Heart right ventricle (tissue), 16 donors: ENCODE measurements at places on chromosomes 13 and 19. TPM values are rescaled to one million over a fixed set of nuclear protein-coding genes. Genes with fewer than 3 reads are reported as not detected.

The ZNF560 gene
- total RNA-seq, result 0.09 TPM

The PRSS57 gene
- total RNA-seq, result not detected

The TEX101 gene
- total RNA-seq, result not detected

The TEKTIP1 gene
- 1.3 TPM for total RNA-seq

The SIGLEC12 gene
- not detected for total RNA-seq

The KASH5 gene
- total RNA-seq, result not detected

The FXYD7 gene
- not detected for total RNA-seq

The CCDC106 gene
- total RNA-seq, result 13.1 TPM

The ZNF728 gene
- 4.4 TPM for total RNA-seq

The C19orf33 gene
- 3.6 TPM for total RNA-seq

- H3K36me3 ChIP-seq, result no peaks in the 10 kb centered on the region
- H3K27ac ChIP-seq, result no peak overlapping the region
- H3K4me3 ChIP-seq, result no peak overlapping the region
- H3K27me3 ChIP-seq, result no peaks in the 10 kb centered on the region
- no peak for DNase-seq
- H3K4me1 ChIP-seq, result peaks cover 9% of the 10 kb centered on the region
These were observed 3.9 kb downstream of the DAND5 start for GRCh38 chr19:12973236-12973635.

GRCh38 chr13:91241221-91241933 lies 106.1 kb upstream of the MIR17HG start:
- H3K27me3 ChIP-seq, result no peaks in the 10 kb centered on the region
- no peak for DNase-seq
- no peaks in the 10 kb centered on the region for H3K4me1 ChIP-seq

DNA sequence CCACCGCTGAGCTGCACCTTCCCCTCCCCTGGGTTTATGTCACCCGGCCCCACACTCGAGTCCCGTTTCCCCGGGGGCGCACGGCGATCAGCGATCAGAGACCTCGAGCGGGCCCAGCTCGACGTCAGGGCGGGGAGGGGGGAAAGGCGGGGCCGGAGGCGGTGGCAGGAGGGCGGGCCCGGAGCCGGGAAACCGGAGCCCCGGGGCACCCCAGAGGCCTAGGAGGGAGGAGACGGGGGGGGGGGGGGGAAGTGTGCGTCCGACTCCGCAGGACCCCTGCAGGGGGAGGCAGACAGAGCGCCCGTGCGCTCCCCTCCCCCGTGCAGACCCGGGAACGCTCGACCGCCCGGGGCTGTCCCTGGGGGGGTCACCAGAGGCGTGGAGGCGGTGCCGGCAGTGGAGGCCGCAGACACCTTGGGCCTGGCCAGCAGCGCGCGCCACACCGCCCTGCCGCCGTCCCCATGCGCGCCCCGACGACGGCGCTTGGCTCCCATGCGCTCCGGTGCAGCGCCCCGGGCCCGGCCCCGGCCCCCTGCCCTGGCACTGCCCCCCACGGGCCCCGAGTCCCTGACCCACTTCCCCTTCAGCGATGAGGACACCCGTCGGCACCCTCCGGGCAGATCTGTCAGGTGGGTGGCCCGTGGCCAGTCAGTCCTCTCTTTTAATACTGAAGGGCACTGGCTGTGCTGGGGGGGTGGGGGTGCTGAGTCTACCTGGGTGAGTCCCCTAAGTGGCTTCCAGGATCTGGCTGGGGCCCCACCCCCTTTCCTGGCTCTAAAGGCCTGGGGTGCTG lies 11.8 kb downstream of the PDE4A start:
- peak overlapping the region; percentile 88 for H3K27ac ChIP-seq
- peak; percentile 77 for DNase-seq
- H3K27me3 ChIP-seq, result no peaks in the 10 kb centered on the region
- peaks cover 12% of the 10 kb centered on the region for H3K4me1 ChIP-seq
- no peaks in the 10 kb centered on the region for H3K36me3 ChIP-seq

DNA sequence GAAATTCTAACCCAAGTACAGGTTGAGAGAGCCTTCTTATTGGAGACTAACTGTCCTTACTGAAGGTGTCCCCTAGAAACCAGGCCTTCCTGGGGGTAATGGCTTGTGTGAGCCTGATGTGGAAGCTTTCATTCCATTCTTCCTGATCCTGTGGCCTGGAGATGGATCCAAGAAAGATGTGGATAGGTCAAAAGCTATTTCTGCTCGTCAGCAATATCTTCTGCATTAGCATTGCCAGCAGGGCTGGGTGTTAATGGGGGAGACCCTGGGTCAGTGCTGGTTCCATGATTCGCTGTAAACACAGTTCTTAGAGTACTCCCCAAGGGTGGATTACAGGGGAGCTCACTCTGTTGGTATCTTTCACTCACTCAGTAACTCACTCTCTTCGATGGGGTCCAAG lies 42.9 kb downstream of the CBY2 start:
- H3K36me3 ChIP-seq, result no peaks in the 10 kb centered on the region
- no peak for DNase-seq
- H3K27ac ChIP-seq, result no peak overlapping the region
- H3K4me1 ChIP-seq, result no peaks in the 10 kb centered on the region
- no peaks in the 10 kb centered on the region for H3K27me3 ChIP-seq

DNA sequence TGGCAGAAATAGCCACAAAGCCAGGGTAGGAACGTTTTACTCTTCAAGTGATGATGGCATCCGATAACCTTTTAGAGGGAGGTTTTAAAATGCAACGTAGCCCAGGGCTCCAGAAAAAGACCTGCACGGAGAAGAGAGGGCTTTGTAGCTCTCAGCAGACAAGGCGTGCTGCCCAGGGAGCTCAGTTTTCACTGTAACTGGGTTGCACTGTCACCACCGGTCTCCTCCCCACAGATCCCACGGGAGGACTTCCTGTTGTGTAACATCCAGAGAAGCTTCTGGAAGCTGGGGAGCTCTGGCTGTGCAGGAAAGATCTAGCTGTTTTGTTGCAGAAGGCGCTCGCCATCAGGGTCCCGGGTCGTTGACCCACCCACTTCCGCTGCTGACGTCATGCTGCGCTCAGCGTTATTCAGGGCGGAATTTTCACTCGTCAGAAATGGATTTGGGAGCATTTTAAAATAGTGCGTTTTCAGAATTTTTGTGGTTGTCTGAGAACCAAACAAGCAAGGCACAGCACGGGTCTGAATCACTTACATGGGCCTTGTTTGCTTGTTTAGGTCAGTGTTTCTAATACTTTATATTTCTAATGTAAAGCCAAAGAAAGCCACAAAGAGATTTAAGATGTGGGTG lies 50.8 kb downstream of the ATP11A start:
- H3K27me3 ChIP-seq, result no peaks in the 10 kb centered on the region
- H3K27ac ChIP-seq, result peak overlapping the region; percentile 54
- no peaks in the 10 kb centered on the region for H3K36me3 ChIP-seq
- H3K4me3 ChIP-seq, result peak overlapping the region; percentile 10

GRCh38 chr13:113917096-113917495 lies 53.2 kb upstream of the GAS6 start:
- H3K27me3 ChIP-seq, result peaks cover 38% of the 10 kb centered on the region
- no peak overlapping the region for H3K4me3 ChIP-seq
- H3K36me3 ChIP-seq, result no peaks in the 10 kb centered on the region
- H3K27ac ChIP-seq, result no peak overlapping the region
- no peaks in the 10 kb centered on the region for H3K4me1 ChIP-seq
- DNase-seq, result no peak

DNA sequence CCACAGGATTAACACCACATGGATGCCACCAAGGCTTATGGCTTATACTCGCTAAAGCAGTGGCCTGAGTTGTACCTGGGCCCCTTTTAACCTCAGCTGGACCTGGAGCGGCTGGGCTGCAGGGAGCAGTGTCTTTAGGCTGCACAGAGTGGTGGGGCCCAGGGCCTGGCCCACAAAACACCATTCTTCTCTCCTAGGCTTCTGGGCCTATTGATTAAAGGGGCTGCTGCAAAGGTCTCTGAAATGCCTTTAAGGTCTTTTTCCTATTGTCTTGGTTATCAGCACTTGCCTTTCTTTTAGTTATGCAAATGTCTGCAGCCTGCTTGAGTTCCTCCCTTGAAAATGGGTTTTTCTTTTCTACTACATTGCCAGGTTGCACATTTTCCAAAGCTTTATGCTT lies 973.9 kb upstream of the PRR20A start:
- DNase-seq, result no peak
- H3K36me3 ChIP-seq, result no peaks in the 10 kb centered on the region
- no peaks in the 10 kb centered on the region for H3K4me1 ChIP-seq
- no peak overlapping the region for H3K27ac ChIP-seq

- no peak overlapping the region for H3K4me3 ChIP-seq
- no peak for DNase-seq
- no peaks in the 10 kb centered on the region for H3K36me3 ChIP-seq
- no peaks in the 10 kb centered on the region for H3K27me3 ChIP-seq
These were observed 1184.0 kb downstream of the UQCRFS1 start for GRCh38 chr19:28028881-28029444.

DNA sequence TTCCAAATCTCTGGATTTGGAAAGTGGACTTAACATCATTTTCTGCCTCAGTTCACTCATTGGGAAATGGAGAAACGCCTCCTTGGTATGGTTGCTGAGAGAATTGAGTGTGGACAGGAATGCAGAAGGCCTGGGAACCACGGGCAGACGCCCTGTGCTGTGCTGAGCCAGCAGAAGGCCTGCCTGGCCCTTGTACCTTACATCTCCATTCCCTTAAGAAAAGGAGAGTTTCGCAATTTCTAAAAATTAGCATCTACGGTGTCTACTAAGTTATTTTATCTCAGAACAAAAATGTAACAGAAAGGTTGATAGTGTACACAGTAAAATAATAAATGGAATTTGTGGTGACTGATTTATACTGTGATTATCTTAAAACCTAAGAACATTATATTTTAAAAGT lies 78.7 kb downstream of the IPO5 start:
- no peak overlapping the region for H3K4me3 ChIP-seq
- no peaks in the 10 kb centered on the region for H3K27me3 ChIP-seq
- H3K4me1 ChIP-seq, result no peaks in the 10 kb centered on the region
- DNase-seq, result no peak
- no peak overlapping the region for H3K27ac ChIP-seq
- no peaks in the 10 kb centered on the region for H3K36me3 ChIP-seq

GRCh38 chr19:39067104-39067503 lies 17.1 kb upstream of the ACP7 start:
- no peak overlapping the region for H3K27ac ChIP-seq
- H3K27me3 ChIP-seq, result no peaks in the 10 kb centered on the region
- no peak for DNase-seq
- H3K4me3 ChIP-seq, result no peak overlapping the region
- no peaks in the 10 kb centered on the region for H3K4me1 ChIP-seq

GRCh38 chr13:106246242-106246641 lies 289.2 kb downstream of the EFNB2 start:
- H3K27me3 ChIP-seq, result no peaks in the 10 kb centered on the region
- no peaks in the 10 kb centered on the region for H3K4me1 ChIP-seq
- no peak overlapping the region for H3K4me3 ChIP-seq
- no peak for DNase-seq
- no peaks in the 10 kb centered on the region for H3K36me3 ChIP-seq

GRCh38 chr19:48218997-48219396 lies 36.7 kb downstream of the CARD8 start:
- no peak overlapping the region for H3K4me3 ChIP-seq
- no peak for DNase-seq
- no peaks in the 10 kb centered on the region for H3K4me1 ChIP-seq
- H3K27me3 ChIP-seq, result no peaks in the 10 kb centered on the region

- peak overlapping the region; percentile 79 for H3K27ac ChIP-seq
- no peaks in the 10 kb centered on the region for H3K27me3 ChIP-seq
- no peaks in the 10 kb centered on the region for H3K36me3 ChIP-seq
- H3K4me1 ChIP-seq, result peaks cover 56% of the 10 kb centered on the region
- peak; percentile 85 for DNase-seq
These were observed 38.7 kb downstream of the NFIX start for GRCh38 chr19:13033819-13034611.

DNA sequence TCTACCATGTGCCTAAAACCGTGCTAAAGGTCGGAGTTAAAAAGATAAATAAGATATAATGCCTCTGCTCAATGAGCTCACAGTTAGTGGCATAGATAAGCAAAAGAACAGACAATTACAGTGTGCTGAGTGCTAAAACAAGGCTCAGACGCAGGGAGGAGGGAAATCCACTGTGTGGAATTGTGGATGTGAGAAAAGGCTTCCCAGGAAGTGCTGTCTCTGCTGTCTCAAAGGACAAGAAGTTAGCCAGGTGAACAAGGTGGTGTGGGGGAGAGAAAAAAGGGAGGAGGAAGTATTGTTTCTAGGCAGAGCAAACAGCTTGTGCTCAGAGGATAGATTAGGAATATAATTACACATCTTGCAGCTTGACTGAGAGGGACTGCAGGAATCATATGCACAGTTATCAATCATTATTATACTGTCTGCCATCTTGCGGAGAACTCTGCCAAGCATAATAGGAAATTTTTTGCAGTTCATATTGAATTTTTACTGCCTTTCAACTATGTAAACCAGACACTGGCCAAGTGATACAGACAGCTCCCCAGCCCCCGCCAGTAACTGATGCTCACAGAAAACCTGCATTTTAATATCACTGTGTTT lies 9.3 kb downstream of the C13orf42 start:
- H3K4me1 ChIP-seq, result no peaks in the 10 kb centered on the region
- peaks cover 22% of the 10 kb centered on the region for H3K27me3 ChIP-seq
- no peak overlapping the region for H3K27ac ChIP-seq
- DNase-seq, result no peak

- H3K4me1 ChIP-seq, result peaks cover 72% of the 10 kb centered on the region
- no peaks in the 10 kb centered on the region for H3K27me3 ChIP-seq
- H3K4me3 ChIP-seq, result peak overlapping the region; percentile 93
- H3K27ac ChIP-seq, result peak overlapping the region; percentile 90
- DNase-seq, result no peak
These were observed 1.4 kb downstream of the RNF126 start for GRCh38 chr19:661427-662196.

- no peak overlapping the region for H3K4me3 ChIP-seq
- no peaks in the 10 kb centered on the region for H3K4me1 ChIP-seq
- no peak overlapping the region for H3K27ac ChIP-seq
- peaks cover 25% of the 10 kb centered on the region for H3K27me3 ChIP-seq
- H3K36me3 ChIP-seq, result no peaks in the 10 kb centered on the region
These were observed 1.1 kb downstream of the LYPD4 start for GRCh38 chr19:41843371-41843770.

DNA sequence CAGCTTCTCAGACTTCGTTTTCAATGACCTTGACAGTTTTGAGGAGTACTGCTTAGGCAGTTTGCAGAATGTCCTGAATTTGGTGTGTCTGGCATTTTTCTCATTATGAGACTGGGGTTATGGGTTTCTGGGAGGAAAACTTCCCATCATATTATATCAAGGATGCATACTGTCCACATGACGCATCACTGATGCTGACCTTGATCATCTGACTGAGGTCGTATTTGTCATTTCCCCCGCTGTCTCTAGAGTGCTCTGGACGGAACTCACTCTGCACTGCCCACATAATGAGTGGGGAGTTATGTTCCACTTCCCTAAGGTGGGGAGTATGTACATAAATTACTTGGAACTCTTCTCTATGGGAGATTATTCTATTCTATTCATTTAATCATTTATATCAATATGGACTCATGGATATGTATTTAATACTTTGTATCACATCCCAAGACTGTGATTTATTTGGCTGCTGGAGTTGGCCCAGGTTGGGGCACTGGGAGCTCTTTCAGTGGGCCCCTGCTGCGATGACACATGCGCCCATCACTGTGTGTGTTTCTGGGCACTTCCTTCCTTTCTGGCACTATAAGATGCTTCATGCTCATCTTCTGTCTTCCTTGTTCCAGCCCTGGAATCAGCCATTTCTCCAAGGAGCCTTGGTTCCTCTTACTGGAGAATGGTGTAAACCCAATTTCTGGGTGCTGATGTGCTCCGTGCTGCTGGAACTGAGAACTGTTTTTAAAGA lies 138.6 kb downstream of the MIPEP start:
- H3K4me3 ChIP-seq, result no peak overlapping the region
- no peak for DNase-seq
- no peaks in the 10 kb centered on the region for H3K27me3 ChIP-seq
- peaks cover 9% of the 10 kb centered on the region for H3K4me1 ChIP-seq
- H3K27ac ChIP-seq, result no peak overlapping the region
- no peaks in the 10 kb centered on the region for H3K36me3 ChIP-seq

GRCh38 chr19:33376423-33376822 lies 2.9 kb downstream of the CEBPG start:
- H3K4me1 ChIP-seq, result peaks cover 61% of the 10 kb centered on the region
- no peak overlapping the region for H3K4me3 ChIP-seq
- peak; percentile 73 for DNase-seq
- peak overlapping the region; percentile 70 for H3K27ac ChIP-seq
- no peaks in the 10 kb centered on the region for H3K36me3 ChIP-seq
